ENCODE measurements at places on chromosomes 1 and 21. TPM values are rescaled to one million over a fixed set of nuclear protein-coding genes. Genes with fewer than 3 reads are reported as not detected.

DNA sequence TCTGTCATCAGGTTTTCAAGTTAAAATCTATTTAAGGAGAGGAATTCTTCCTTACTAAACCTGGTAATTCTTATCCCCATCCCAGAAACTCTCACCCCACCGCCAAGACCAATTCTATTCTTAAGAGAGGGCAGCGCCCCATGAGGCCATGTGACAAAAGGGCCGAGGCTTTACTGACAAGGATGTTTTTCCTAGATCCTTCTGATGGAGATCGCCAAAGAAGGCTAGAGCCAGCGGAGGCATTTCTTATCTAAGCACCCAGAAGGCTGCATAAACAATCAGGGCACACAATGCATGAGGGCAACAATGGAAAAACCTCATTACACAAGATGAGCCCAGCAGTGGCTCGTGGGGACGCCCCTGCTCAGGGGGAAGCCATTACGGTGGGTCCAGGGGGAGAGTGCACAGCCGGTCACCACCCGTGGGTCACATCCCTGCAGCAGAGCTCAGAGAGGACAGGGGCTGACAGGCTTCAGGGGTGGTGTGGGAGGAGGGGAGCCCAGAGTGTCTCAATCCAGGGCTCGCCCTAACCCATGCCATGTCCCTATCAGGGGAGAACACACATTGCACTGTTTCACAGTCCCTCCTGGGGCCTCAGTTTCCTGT lies 88.7 kb downstream of the ITPKB start:
- H3K36me3 ChIP-seq = peaks cover 48% of the 10 kb centered on the region
- H3K27ac ChIP-seq = no peak overlapping the region
- peaks cover 39% of the 10 kb centered on the region for H3K4me1 ChIP-seq
- DNase-seq = no peak
- no peak overlapping the region for H3K4me3 ChIP-seq

DNA sequence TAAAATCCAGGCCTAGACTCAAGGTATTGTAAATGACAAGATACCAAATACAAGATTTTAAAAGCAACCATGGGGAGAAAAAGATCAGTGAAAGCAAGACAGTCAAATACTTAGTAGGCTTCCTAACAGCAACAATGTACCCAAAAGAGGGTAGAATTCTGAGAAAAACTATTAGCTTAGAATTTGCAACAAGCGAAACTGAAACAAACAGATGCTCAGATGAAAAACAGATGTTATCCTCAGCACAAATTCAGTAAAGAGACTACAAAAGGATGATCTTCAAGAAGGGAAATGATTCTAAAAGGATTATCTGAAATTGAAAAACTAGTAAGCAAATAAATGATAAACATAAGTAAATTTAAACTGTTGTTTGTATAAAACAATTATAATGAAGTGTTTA lies 40.0 kb downstream of the PDC start:
- no peak for DNase-seq
- no peak overlapping the region for H3K27ac ChIP-seq
- no peaks in the 10 kb centered on the region for H3K4me1 ChIP-seq
- H3K27me3 ChIP-seq = no peaks in the 10 kb centered on the region

DNA sequence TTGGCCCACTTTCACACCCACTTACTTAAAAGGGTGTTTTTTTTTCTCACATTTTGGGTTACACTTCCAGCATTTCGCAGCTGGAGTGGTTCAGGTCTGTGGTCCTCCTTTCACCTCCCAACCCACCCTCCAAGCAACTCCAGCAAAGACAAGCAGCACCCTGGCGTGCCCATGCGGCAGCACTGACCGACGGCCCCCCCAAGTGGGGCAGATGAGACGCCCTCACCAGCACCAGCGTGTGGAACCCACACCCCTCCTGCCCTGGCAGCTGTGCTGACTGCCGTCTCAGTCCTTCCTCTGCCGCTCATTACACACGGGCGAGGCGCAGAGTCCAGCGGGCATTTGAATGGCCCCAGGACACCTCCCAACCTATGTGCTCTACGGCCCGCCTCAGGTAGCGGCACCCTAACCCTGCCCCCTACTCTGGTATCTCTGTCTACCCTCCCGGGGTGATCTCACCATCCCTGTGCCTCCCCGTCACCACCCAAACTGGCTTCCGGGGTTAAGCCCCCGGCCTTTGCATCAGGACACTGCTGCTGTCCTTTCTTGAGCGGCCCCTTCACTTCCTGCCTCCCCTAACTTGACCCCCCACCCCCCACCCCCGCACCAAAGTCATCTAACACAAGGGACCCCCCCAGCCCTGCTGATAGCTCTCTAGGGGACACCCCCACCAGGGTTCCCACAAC lies 10.9 kb downstream of the LSS start:
- no peaks in the 10 kb centered on the region for H3K4me1 ChIP-seq
- peaks cover 30% of the 10 kb centered on the region for H3K36me3 ChIP-seq
- H3K4me3 ChIP-seq = no peak overlapping the region
- H3K27ac ChIP-seq = no peak overlapping the region
- H3K27me3 ChIP-seq = no peaks in the 10 kb centered on the region

GRCh38 chr1:93716941-93717368 lies 35.3 kb upstream of the BCAR3 start:
- no peak for DNase-seq
- H3K27ac ChIP-seq = no peak overlapping the region
- H3K27me3 ChIP-seq = no peaks in the 10 kb centered on the region
- H3K36me3 ChIP-seq = no peaks in the 10 kb centered on the region
- H3K4me1 ChIP-seq = peaks cover 7% of the 10 kb centered on the region

- H3K4me3 ChIP-seq = peak overlapping the region; percentile 34
- no peaks in the 10 kb centered on the region for H3K27me3 ChIP-seq
- peak overlapping the region; percentile 64 for H3K27ac ChIP-seq
- DNase-seq = peak; percentile 34
- no peaks in the 10 kb centered on the region for H3K36me3 ChIP-seq
These were observed 61.9 kb downstream of the WNT9A start for GRCh38 chr1:227885648-227886502.

CRYZ gene
- 6.2 TPM for total RNA-seq

NPR1 gene
- not detected for total RNA-seq

MYBPH gene
- not detected for total RNA-seq

All from CD4-positive, alpha-beta T cell (primary cell).